ENCODE measurements at places on chromosomes 7 and 10.

GRCh38 chr10:104268713-104269645 lies at the start of gene GSTO2:
Gene GSTO2 (plus strand): TSS chr10:104269184. CDS start chr10:104274916, 5,732 bp downstream.
- DNase-seq = peak; percentile 88

GRCh38 chr10:119761106-119761505 lies 35.3 kb downstream of the INPP5F start:
- no peak for DNase-seq

GRCh38 chr10:129775681-129776080 lies 188.4 kb downstream of the EBF3 start:
- DNase-seq = no peak

GRCh38 chr10:97519342-97519741 lies 20.6 kb downstream of the UBTD1 start:
- DNase-seq = no peak

GRCh38 chr10:78058562-78058961 lies 24.9 kb downstream of the RPS24 start:
- DNase-seq = no peak

DNA sequence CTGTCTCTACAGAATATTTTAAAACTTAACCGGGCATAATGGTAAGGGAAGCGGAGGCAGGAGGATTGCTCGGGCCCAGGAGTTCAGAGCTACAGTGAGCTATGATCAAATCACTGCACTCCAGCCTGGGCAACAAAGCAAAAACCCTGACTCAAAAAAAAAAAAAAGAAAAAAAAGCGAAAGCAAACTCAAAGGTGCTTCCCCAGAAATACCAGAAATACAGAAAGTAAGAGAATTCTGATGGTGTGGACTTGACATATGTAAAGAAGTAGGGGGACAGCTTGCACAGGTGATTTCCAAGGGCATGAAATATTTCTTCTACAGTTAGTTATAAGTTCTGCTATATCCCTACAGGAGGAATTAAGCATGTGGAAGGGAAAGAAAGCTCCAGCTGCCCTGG lies 69.7 kb upstream of the APBB1IP start:
- DNase-seq = no peak

DNA sequence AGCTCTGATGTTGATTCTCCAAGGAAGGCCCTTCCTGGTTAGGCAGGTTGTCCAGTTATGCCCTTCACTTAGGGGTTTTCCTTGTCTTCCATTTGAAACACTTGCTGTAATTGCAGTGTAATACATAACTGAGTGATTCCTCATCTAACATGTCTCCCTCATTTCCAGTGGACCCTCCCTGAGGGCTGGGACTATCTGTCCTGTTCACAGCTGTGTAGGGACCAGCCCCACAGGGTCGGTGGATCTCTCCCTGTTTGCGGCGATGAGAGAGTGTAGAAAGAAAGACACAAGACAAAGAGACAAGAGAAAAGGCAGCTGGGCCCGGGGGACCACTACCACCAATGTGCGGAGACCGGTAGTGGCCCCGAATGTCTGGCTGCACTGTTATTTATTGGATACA lies 135.9 kb upstream of the EEPD1 start:
- DNase-seq = no peak

- DNase-seq = no peak
Measured at GRCh38 chr10:96482815-96483588, 30.7 kb downstream of the TLL2 start.

All from activated naive CD4-positive, alpha-beta T cell (primary cell).